ENCODE measurements at places on chromosomes 16 and 17.
A peak's percentile ranks its signal among the peaks of the same experiment; 100 is the strongest.

DNA sequence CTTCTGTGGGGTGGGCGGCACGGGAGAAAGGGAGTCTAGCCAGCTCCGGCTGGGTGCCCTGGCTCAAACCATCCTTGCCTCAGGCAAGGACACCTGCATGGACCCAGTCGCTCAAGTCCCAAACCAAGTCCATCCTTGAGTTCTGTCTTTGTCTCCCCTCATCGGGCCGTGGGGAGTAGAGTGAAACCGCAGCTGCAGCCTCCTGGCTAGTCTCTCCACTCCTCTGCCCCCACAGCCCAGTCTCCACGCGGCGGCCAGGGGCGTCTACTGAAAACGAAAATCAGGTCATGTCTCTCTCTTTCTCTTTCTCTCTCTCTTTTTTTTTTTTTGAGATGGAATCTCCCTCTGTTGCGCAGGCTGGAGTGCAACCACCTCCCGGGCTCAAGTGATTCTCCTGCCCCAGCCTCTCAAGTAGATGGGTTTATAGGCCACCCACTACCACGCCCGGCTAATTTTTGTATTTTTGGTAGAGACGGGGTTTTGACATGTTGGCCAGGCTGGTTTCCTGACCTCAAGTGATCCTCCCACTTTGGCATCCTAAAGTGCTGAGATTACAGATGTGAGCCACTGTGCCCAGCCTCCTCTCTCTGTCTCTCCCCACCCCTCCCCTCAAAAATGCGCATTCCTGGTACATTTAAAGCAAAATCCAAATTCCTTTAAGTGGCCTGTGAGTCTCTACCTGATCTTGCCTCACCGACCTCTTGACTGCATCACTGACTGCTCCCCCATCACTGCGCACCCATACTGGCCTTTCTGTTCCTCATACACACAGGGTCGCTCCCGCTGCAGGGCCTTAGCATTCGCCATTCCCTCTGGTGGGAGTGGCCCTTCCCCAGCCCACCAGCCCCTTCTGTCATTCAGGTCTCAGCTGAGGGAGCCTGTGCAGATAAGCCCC lies 17.7 kb upstream of the RMI2 start:
- no peak for DNase-seq

DNA sequence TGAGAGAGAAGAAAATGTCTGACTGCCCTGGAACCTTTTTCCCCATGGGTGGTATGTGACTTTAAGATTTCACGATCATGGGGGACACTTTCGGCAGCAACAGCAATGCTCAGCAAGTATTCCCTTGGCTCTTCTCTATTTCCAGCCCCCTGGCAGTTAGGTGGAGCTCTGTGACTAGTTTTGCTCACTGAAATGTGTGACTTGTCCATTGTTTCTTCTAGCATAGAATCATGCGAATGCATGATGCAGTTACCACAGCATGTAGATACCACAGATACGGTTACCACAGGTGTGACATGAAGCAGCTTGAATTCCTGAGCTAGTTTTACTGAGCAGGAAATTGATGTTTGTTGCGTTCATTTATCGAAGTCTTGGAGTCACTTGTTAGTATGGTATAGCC lies 1034.5 kb upstream of the EEF2KMT start:
- no peak for DNase-seq

DNA sequence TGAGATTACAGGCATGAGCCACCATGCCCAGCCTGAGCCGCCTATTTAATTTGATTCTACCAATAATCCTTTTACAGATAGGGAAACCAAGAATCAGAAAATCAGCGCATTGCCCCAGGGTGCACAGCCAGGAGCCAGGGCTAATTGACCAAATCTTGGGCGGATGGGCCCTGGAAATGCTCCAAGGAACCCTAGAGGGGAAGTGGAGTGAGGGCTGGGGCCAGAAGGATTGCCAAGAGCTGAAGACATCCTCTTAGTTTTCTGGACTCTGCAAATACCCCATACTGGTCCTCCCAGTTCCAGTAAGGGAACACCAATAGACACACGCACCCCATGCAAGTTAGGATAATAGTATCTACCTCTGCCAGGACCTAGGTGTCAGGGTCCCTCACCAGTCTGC lies 3.8 kb downstream of the FHOD1 start:
- DNase-seq, result no peak

- DNase-seq, result no peak
Observed at GRCh38 chr16:50697881-50698767, 4.7 kb downstream of the NOD2 start.

- no peak for DNase-seq
Observed at GRCh38 chr17:67594115-67594880, 123.4 kb upstream of the NOL11 start.

- no peak for DNase-seq
Observed at GRCh38 chr16:64234200-64234599, 887.7 kb downstream of the CDH11 start.

GRCh38 chr16:53892155-53892554 lies 188.2 kb downstream of the FTO start:
- peak; percentile 70 for DNase-seq

- no peak for DNase-seq
Observed at GRCh38 chr17:75640556-75641119, 7.4 kb downstream of the SMIM5 start.

DNA sequence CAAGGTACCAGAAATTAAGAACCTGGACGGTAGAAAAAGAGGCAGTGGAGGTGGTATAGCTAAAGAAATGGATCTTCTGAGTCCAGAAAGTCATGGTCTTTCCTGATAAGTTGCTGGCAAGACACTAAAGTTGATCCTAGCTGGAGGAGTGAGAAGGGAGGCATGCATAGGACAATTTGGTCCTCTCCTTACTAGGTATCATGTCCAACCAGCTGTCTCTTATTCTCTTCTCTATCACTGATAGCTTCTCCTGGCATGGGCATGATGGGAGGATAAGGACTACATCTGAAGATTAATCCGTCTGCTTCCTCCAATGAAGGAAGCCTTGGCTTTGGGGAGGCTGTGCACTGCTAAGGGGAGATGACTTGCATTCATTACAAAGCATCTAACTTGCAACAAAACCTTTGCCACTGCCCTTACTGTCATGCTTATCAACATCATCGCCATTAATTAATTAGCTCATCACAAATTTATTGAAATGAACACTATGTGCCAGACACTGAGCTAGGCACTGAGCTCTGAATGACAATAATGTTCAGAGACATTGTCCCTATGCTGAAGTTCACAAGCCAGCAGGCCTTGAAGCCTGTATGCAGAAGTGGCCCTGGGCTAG lies 3.1 kb upstream of the FAM117A start:
- DNase-seq, result no peak

Data from hematopoietic multipotent progenitor cell (in vitro differentiated cells).